AG09309 (cell line): ENCODE measurements at places on chromosomes 7 and 10.

DNA sequence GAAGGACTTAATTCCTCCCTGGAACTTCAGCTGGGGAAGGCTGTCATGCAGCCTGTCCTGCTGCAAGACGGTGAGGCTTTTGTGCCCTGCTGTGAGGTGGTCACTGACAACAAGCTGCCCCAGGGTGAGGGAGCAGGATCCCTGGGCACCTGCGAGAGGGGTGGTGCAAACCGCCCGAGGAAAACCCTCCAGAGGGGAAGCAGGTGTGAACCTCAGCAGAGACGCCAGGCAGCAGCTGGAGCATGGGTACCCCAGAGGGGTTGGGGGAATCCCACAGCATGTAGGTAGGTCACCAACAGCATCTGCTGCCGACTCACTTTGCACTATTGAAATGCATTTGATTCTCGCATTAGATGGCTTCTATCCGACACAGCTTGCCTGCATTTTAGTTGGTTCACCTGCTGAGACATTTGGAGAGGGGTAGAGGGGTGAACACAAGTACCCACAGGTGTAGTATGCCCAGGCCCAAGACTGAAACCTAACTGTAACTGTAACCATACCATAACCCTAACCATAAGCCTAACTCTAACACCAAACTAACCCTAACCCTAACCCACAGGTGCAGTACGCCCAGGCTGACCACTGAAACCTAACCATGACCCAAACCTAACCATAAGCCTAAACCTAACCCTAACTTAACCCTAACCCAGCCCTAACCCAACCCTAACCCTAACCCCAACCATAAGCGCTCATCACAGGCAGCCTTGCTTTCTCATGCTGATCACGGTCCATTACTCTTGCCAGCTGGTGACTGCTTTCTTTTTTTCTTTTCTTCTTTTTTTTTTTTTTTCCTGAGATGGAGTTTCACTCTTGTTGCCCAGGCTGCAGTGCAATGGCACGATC lies 85.9 kb downstream of the ELFN1 start:
- no peak for DNase-seq

DNA sequence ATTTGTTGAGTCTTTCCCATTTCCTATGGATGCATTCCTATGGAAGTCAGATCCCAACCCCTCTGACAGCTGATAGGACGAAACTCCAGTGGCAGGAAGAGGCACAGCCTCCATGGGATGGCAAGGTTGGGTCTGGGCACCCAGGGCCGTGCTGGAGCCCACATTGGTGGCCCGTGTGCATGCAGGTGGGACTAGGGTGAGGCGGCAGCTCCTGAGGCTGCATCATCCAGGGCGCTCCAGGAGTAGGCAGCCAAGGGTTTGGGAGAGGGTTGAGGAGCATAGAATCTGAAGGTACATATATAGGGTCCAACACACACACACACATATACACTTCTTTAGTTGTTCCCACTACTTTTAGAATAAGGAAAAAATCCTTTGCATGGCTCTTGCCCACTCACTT lies 81.4 kb upstream of the BMPER start:
- no peak for DNase-seq

- DNase-seq = no peak
Measured at GRCh38 chr7:92976931-92977330, 140.6 kb upstream of the CDK6 start.

- DNase-seq = no peak
Measured at GRCh38 chr10:88952647-88953111, at the start of gene ACTA2. Gene ACTA2, minus strand, starts transcription at chr10:88952773. Its CDS starts 3,843 bp downstream, at chr10:88948930.

DNA sequence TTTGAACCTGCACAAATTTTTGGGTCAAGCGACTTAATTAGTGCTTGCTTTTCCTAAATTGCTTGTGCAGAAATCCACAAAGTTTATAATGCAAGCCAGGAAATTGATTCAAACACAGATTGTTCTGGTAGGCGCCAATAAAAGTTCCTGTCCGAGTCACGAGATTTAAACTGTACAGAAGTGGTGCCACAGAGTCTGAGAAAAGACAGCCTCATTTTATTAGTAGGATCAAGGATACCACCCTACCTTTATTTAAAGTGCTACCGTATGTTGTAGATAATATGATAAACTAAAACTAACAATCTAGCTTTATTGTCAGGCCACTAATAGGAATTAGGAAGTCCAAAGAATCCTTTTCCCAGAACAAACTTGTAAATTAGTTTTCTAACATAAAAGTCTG lies 696.7 kb downstream of the TNS3 start:
- no peak for DNase-seq

DNA sequence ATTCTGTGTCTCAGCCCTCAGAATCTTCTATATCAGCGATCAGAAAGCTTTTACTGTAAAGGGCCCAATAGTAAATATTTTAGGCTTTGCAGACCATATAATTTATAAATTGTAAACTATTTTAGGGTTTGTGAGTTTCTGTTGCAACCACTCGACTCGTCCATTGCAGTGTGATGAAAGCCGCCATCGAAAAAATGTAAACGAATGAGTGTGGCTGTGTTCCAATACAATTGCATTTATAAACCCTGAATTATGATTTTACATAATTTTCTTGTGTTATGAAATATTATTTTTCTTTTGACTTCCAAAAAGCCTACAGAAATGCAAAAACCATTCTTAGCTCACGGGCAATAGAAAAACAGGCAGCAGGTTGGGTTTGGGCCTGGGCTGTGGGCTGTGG lies 62.5 kb upstream of the ADO start:
- no peak for DNase-seq

- DNase-seq = no peak
Measured at GRCh38 chr10:20128811-20129210, 312.6 kb downstream of the PLXDC2 start.

DNA sequence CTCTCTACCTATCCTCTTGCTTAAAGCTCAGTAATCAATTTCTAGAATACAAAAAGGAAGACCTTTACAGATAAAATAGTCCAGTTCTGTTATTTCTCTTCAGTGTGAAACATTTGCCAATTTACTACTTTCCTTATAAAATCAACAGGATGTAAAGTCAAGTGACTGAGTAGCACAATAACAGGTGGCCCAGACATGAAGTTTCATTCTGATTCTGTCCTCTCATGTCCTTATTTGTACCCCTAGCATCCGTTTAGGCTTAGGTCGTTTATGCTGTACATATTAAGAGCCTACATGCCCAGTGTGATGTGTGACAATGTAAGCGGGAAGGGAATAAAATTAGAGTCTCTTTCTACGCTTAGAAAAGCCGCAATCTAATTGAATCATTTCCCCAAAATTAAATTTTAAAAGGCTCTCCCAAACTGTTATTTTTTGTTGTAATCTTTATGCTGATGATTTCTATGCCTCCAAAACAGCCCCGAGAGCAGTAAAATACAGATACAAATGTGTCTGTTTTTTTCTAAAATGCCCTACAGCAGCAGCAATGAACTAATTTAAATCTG lies 29.1 kb downstream of the EPC1 start:
- no peak for DNase-seq

GRCh38 chr7:34066411-34066810 lies 161.1 kb downstream of the BMPER start:
- no peak for DNase-seq

- DNase-seq = no peak
Measured at GRCh38 chr7:30805931-30806330, 34.7 kb downstream of the MINDY4 start.

GRCh38 chr7:98110249-98111022 lies 3.8 kb downstream of the LMTK2 start:
- DNase-seq = no peak

DNA sequence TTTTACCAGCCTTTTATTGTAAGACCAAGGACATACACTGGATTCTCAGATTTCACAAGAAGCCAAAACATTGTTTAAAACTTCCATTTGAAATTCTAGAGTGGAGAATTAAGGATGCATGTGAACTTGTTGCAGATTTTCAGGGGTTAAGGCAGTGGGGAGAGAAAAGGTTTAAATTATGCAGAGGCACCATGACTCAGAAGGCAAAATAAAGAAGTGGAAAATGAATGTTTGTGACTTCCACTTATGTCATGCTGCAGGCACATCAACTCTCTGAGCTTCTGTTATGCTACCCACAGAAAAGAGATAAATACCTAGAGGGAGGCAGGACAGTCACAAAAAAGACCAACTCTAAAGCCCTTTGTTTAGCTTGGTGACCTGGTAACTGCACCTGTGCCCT lies 84.4 kb upstream of the BET1 start:
- DNase-seq = no peak

GRCh38 chr7:135463908-135464307 lies 46.0 kb downstream of the CNOT4 start:
- no peak for DNase-seq

DNA sequence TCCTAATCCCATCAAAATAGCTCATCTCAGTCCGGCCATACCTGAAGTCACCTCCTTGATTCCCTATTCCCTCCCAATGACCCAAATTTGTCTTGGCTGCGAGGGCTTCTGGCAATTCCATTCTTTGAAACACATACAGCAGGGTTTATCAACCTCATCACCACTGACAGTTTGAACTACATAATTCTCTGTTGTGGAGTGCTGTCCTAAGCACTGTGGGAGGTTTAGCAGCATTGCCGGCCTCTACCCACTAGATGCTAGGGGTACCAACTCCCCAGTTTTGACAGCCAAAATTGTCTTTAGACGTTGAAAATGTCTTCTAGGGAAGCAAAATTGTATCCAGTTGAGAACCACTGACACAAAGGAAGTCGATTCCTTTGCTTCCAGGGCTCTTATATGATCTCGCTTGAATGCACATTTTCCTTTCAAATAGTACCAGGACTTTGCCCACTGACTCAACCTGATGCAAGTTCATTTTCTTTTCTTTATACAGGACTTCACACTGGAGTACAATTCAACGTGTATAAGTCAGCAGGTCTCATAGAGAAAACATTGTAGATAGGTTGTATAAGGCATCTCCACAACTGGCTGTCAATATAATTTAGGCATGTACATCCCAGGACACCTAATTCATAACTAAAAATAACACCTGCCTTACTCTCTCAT lies 133.3 kb downstream of the STRA8 start:
- no peak for DNase-seq

GRCh38 chr7:69602522-69602921 lies 4.2 kb downstream of the AUTS2 start:
- DNase-seq = no peak

DNA sequence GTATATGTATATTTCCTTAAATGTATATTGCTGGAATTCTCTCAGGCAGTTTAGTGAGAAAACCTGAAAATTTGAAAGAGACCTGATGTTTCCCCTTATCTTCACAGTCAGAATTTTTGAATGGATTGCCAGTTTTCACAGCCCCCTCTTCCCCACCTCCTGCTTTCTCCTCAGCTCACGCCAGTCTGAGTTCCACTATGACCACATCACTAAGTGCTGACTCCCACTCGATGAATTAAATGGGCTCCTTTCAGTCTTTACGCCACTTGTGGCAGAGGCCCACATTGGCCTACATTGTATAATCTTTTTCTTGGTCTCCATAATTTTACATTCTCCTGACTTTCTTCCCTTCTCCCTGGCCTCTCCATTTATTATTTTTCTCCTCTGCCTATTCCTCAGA lies 3.1 kb upstream of the CLEC5A start:
- DNase-seq = no peak

GRCh38 chr10:60502621-60503020 lies 112.9 kb upstream of the ANK3 start:
- DNase-seq = no peak

DNA sequence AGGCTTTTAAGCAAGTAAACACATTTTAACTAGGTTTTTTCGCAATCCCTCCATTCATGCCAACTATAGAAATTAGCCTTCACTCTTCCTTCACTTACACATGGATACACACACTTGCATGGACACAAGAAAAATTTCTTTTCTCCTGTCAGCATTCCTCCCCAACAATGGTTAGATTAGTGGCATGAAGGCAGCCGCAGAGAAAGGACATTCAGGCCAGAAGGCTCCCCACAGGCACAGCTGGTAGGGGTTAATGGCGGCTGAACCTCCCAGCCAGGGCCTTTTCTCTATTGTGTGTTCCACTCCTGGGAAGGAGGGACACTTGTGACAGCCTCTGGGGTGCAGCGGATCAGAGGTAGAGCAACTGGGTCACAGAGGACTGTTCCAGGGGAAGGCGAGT lies 255.0 kb upstream of the SP8 start:
- no peak for DNase-seq
